T-helper 9 cell (primary cell): ENCODE measurements at places on chromosomes 13 and 19.
A peak's percentile ranks its signal among the peaks of the same experiment; 100 is the strongest.

DNA sequence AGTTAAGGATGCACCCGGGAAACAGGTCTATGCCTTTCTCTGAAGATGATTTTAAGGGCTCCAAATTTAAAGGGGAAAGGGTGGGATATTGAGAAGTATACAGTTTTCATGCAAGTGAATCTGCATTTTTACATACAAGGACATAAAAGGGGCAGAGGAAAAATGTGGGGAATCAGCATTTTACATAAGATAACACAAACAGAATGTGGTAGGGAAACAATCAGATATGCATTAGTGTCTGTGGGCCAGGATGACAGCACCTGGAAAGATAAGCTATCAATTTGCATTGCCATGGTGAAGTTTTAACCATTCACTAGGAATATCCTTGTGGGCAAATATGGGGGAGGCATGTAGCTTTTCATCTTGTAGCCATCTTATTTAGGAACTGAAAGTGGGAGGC is 24.1 kb downstream of the IGFL3 start:
- no peak for DNase-seq

DNA sequence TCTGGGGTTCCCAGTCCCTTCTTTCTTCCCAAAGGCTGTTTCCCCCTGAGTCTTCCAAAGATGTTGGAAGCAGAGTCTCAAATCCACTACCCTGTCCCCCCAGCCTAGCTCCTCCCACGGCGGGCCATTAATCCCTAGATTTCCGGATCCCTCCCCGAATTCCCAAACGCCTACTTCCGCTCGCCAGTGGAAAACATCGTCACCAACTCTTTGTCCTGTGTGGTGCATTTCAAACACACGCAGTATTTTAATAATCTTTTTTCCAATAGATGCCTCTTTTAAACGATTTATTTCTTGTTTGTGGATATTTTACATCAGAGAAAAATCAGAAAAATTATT is 610 bp downstream of the ZNF791 start:
- DNase-seq: no peak

DNA sequence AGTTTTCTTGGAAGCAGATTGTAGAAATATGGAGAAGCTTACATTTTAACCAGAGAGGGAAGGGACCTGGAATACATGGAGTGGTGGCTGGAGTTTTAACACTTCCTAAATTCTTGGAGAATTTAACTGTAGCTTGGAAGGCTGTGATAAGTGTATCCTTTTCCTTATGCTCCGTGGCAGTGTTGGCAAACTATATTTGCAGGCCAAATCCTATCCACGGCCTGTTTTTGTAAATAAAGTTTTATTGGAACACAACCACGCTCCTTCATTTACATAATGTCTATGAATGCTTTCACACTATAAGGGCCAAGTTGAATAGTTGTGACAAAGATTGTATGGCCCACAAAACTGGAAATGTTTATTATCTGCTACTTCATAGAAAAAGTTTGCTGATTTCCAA is 110.6 kb upstream of the MIR17HG start:
- DNase-seq: no peak

GRCh38 chr19:2089001-2089711 is 7.0 kb downstream of the MOB3A start:
- no peak for DNase-seq

GRCh38 chr13:112341446-112341845 is 34.7 kb upstream of the SPACA7 start:
- DNase-seq: no peak

DNA sequence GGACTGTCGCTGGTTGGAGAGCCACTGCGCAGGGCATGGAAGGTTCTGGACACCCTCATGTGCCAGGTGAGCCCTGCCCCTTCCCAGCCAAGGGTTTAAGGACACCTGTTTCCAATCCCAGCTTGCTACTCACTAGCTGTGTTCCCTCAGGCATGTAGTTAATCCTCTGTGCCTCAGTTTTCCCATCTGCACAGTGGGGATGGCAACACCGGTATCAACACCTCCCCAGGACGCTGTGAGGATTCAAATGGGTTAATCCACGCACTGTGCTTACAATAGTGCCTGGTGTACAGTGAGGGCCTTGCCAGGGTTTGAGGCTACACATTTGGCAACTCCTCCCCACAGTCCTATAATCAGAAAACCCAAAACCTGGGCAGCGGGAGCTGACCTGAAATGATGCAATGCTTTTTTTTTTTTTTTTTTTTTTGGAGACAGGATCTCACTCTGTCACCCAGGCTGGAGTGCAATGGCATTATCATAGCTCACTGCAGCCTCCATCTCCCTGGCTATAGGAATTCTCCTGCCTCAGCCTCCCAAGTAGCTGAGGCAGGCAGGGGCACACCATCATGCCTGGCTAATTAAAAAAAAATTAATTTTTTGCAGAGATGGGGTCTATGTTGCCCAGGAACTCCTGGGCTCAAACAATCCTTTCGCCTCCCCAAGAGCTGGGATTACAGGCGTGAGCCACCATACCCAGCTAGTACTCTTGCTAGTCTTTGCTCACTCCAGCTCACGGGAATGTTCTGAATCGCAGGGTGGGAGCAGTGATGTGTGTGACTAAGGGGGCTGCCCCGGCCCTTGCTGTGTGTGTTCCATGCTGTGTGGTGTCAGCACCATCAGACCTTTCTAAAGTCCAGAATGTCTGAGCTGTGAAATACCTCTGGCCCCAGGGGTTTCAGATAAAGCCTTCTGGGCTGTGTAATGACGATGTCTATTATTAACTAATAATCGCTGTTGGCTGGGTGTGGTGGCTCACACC is 2.3 kb downstream of the ACP4 start:
- no peak for DNase-seq

DNA sequence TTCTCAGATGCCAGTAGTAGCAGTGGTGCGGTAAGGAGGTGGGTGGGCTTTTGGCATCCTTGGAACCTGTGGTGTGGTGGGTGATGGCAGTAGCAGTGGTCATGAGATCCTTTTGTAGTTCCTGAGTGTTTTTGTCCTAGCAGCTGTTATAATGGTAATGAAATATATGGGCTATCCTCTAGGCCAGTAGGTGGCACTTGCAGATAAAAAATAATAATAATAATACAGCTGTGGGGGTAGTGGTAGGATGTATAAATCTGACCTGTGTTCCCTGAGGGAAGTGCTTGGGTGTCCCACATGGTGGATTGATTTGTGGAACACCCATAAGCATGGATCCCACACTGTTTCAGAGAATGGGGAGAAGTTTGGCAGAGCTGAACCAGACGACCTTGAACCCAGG is 334.0 kb downstream of the SLITRK5 start:
- DNase-seq: no peak

DNA sequence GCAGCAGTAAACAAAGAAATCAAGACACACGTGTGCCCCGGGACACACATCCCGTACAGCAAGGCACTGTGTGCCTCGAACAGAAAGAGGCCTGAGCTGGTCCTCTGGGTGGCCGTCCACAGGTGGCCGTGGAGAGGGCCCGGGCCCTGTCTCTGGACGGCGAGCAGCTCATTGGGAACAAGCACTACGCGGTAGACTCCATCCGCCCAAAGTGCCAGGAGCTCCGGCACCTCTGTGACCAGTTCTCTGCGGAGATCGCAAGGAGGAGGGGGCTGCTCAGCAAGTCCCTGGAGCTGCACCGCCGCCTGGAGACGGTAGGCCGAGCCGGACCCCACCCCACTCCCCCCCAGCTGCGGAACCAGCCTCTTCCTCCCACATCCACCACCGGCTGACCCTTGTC is 30.7 kb upstream of the F7 start:
- no peak for DNase-seq

DNA sequence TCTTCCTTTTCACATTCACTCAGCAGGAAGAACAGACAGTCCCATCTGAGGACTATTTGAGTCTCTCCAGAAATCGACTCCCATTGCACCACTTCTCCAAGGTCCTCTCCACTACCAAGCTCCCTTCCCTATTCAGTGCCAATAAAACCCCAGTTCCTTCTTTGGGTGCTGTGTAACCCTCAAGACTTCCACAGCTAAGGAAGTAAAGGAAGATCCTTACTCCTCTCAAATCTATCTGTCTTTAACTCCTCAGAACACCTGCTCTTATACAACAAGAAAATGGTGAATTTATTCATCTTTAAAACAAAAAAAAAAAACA is 29.2 kb upstream of the TM9SF2 start:
- no peak for DNase-seq

DNA sequence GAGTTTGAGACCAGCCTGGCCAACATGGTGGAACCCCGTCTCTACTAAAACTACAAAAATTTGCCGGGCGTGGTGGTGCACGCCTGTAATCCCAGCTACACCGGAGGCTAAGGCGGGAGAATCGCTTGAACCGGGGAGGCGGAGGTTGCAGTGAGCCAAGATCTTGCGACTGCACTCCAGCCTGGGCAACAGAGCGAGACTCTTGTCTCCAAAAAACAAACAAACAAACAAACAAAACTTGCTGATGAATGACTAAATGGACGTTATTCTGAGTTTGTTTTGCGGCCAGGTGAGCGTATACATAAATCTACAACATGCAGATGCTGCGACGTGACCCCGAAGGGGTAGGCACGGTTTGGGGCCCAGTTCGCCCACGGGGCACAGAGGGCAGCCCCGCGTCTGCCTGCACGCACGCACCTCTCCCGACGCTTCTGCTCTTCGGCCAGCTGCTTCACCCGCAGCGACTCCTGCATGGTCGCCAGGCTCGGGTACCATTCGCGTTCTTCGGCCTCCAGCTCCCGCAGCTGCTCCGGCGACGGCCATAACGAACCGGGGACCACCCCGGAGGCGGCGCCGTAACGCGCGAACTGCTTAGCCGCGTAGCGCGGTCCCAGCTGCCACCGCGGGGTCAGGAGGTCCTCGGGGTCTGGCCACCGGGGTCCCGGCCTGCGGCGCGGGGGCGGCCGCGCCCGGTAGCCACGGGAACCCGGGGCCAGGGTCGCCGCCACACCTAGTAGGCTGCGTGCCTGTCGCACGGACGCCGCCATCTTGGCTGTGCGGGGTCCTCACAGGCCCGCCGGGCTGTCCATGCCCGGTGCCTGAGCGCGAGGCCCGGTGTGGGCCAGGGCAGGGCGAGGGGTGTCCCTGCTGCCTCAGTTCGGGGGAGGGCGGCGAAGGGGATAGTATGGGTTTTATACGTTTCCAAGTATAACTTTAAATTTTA is at the start of gene GADD45GIP1:
Gene GADD45GIP1 (minus strand): TSS at position 778 of the 943 bp plus-strand sequence. CDS start 11 bp downstream, at position 767.
- peak; percentile 67 for DNase-seq

GRCh38 chr13:95367309-95367843 is 66.1 kb upstream of the ABCC4 start:
- no peak for DNase-seq

DNA sequence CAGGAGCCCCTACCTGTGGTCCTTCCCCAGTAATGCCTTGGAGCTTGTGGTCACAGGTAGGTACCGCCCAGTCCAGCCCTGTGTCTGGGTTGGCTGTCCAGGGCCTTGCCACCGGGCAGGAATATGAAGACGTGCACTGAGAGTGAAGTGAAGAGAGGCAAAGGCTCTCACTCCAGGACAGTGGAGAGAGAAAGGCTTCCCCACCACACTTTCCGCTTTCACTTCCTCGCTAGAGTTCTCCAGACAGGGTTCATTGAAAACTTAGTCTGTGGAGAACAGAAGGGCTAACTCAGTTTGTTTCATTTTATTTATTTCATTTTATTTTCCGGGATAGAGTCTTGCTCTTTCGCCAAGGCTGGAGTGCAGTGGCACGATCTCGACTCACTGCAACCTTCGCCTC is 14.2 kb downstream of the FCAR start:
- DNase-seq: no peak

- DNase-seq: no peak
These were observed 574 bp downstream of the MKNK2 start for GRCh38 chr19:2050349-2050990.

GRCh38 chr19:51076631-51077213 is 6.0 kb downstream of the KLK14 start:
- DNase-seq: no peak

DNA sequence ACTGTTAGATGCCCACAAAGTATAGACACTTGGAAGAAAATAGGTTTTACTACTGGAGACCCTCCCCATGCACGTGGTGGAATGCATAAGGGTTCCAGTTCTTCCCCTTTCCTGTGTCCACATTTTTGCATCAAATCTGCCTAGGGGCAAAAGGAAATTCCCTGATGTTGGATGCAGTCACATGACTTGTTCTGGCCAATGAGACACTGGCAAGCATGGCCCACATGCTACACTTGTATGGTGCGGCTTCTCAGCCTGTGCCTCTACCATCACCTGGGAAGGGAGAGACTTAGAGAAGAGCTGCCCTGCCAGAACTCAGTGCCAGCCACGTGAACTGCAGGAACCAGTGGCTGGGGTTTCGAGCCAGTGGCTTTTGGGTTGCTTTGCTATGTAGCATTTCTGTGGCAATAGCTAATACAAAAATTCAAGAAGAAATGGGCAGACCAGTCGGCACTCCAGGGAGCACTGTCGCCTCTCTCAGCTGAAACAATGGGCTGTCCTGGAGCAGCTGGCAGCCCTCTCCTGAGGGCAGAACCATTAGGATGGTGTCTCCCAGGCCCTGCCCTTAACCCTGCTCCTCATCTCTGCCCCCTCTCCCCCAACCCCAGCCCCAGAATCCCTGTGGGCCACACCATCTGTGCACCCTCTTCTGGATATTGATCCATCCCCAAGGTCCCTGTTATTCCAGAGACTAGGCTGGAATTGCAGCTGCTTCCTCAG is 634.0 kb downstream of the UQCRFS1 start:
- no peak for DNase-seq

- DNase-seq: peak; percentile 79
These were observed at the start of gene MOB3A for GRCh38 chr19:2096034-2096479. TSS of gene MOB3A (minus strand) at chr19:2096326. CDS start at chr19:2078560, 17,766 bp downstream.

GRCh38 chr19:49680421-49681351 is 3.6 kb downstream of the PRMT1 start:
- DNase-seq: peak; percentile 98

DNA sequence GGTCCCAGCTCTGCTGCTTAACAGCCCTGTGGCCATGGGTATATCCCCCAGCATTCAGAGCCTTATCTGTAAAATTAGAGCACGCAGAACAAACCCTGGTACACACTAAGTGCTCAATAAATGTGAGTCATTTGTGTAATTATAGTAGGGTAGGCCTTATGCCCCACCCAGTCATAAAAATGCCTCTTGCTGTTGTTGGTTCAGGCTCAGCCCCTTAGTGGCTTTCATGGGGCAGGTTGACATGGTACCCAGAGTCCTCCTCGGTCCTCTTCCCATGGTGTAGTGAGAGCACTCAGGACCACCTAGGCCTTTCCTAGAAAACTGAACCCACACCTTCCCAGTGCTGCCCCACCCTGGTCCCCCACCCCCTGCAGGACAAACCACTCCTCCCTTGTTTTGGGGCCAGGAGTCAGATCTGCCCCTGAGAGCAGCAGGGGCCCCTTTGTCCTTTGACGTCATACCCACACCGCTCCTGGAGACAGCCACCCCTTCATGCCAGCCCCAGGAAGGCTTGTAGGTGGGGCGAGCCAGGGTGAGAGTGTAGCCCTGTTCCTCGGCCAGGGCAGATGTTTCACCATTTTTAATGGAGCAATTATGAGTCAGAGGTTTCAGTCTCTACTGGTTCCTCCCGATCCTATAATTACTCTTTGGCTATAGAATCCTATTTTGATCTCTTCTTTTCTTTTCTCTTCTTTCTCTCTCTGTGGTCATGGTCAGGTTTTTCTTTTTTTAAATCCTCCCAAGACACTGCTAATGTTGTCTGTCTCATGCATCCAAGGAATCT is 36.8 kb downstream of the ACTN4 start:
- peak; percentile 30 for DNase-seq

GRCh38 chr13:36814465-36814864 is 4.6 kb upstream of the RFXAP start:
- no peak for DNase-seq

GRCh38 chr13:33776239-33776881 is 41.6 kb upstream of the RFC3 start:
- DNase-seq: no peak

- no peak for DNase-seq
These were observed 14.9 kb downstream of the VAV1 start for GRCh38 chr19:6787393-6787792.
